ENCODE measurements at places on chromosomes 7 and 10.
A peak's percentile ranks its signal among the peaks of the same experiment; 100 is the strongest.

- H3K27me3 ChIP-seq: peaks cover 2% of the 10 kb centered on the region
- H3K4me3 ChIP-seq: no peak overlapping the region
- no peak for DNase-seq
- no peaks in the 10 kb centered on the region for H3K36me3 ChIP-seq
- H3K27ac ChIP-seq: no peak overlapping the region
Observed at GRCh38 chr10:21080261-21080660, 183.2 kb upstream of the NEBL start.

- H3K27me3 ChIP-seq: no peaks in the 10 kb centered on the region
- no peaks in the 10 kb centered on the region for H3K36me3 ChIP-seq
- no peak overlapping the region for H3K27ac ChIP-seq
- DNase-seq: no peak
Observed at GRCh38 chr10:108421266-108421665, 1256.8 kb upstream of the SORCS1 start.

GRCh38 chr7:50664937-50665336, 99.7 kb upstream of the DDC start:
- H3K27ac ChIP-seq: no peak overlapping the region
- no peak overlapping the region for H3K4me3 ChIP-seq
- H3K36me3 ChIP-seq: no peaks in the 10 kb centered on the region
- no peak for DNase-seq
- peaks cover 12% of the 10 kb centered on the region for H3K27me3 ChIP-seq
- peaks cover 31% of the 10 kb centered on the region for H3K4me1 ChIP-seq

- peaks cover 28% of the 10 kb centered on the region for H3K36me3 ChIP-seq
- no peaks in the 10 kb centered on the region for H3K27me3 ChIP-seq
- H3K4me3 ChIP-seq: no peak overlapping the region
- no peak for DNase-seq
- H3K4me1 ChIP-seq: no peaks in the 10 kb centered on the region
Observed at GRCh38 chr7:151579644-151580043, 59.9 kb upstream of the RHEB start.

DNA sequence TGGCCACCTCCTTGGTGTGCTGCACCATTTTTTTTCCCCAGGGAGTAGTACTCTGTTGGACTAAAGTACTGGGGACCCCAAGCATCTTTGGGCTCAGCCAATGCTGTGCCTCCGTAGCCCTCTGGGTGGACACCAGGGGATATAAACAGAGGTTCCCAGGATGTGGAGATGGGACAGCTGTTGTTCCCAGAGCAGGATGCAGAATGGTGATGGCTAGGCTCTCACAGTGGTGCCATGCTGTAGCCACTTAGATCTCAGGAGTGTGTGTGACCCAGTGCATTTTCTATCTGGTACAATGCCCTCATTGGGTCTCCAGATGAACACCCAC, 50.9 kb upstream of the SCIN start:
- H3K36me3 ChIP-seq: peaks cover 2% of the 10 kb centered on the region
- no peak overlapping the region for H3K27ac ChIP-seq
- no peak overlapping the region for H3K4me3 ChIP-seq
- no peaks in the 10 kb centered on the region for H3K4me1 ChIP-seq

DNA sequence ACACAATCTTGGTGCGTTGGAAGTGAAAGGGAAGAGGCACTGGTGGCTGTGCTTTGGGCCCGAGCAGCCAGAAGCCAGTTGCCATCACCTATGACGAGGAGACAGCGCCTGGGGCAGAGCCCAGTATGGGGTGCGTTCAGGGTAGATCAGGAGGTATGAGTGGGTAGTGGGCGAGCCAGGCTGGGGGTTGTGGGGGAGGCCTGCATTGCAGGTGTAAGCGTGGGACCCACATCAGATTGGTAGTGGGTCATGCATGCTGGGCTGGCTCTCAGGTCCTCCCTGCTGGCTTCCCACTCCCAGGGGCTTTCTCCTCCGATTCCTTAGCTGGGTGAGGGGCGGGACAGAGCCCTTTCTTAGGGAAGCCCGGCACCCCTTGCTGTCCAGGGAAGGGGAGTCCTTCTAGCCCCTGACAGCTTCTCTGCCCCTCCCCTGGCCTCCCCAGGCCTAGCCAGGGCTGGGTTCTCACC, 445 bp upstream of the PVRIG start:
- no peaks in the 10 kb centered on the region for H3K27me3 ChIP-seq
- peak overlapping the region; percentile 93 for H3K4me3 ChIP-seq
- peak overlapping the region; percentile 99 for H3K27ac ChIP-seq
- H3K4me1 ChIP-seq: peaks cover 46% of the 10 kb centered on the region
- no peak for DNase-seq

DNA sequence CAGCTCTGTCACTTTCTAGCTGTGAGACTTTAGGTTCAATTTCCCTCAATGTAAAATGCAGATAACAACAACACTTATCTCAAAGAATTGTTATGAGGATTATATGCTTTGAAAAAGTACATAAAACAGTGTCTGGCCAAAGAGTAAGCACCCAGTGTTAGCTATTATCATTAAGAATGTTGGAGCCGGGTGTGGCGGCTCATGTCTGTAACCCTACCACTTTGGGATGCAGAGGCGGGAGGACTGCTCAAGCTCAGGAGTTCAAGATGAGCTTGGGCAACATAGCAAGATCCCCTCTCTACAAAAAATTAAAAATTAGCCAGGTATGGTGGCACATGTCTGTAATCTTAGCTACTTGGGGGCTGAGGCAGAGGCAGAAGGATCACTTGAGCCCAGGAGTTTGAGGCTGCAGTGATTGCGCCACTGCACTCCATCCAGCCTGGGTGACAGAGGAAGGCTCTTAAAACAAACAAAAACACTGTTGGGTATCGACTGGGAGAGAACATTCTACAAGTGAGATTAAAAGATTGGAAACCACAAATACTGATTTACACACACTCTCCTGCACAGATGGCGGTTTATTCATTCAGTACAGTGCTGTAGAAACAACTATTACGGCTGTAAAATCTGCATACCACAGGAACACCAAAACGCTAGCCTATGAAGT, 107.3 kb downstream of the PROSER2 start:
- no peak for DNase-seq
- no peaks in the 10 kb centered on the region for H3K27me3 ChIP-seq
- peaks cover 44% of the 10 kb centered on the region for H3K36me3 ChIP-seq
- H3K27ac ChIP-seq: no peak overlapping the region
- no peaks in the 10 kb centered on the region for H3K4me1 ChIP-seq
- no peak overlapping the region for H3K4me3 ChIP-seq

- no peak for DNase-seq
- H3K27ac ChIP-seq: no peak overlapping the region
- no peaks in the 10 kb centered on the region for H3K36me3 ChIP-seq
- no peak overlapping the region for H3K4me3 ChIP-seq
Observed at GRCh38 chr10:131860806-131861440, 39.9 kb upstream of the PPP2R2D start.

DNA sequence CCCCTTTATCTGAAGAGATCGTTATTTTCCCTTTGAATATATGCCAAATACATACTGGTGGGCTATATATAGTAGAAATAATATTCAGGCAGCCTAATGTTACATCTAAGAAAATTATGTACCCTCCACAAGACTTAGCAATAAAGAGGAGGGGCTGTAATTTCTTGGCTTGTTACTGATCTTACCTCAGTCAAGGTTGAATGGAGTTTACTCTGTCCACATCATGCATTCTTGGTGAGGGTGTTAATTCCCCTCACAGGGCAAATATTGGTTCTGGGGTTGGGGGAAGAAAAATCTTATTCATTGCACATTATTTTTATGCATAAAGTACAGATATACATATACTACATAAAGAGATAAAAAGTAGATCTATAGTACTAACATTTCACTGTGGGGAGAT, 145.8 kb upstream of the ANK3 start:
- H3K4me1 ChIP-seq: peaks cover 4% of the 10 kb centered on the region
- DNase-seq: no peak
- H3K27me3 ChIP-seq: no peaks in the 10 kb centered on the region
- no peak overlapping the region for H3K4me3 ChIP-seq

DNA sequence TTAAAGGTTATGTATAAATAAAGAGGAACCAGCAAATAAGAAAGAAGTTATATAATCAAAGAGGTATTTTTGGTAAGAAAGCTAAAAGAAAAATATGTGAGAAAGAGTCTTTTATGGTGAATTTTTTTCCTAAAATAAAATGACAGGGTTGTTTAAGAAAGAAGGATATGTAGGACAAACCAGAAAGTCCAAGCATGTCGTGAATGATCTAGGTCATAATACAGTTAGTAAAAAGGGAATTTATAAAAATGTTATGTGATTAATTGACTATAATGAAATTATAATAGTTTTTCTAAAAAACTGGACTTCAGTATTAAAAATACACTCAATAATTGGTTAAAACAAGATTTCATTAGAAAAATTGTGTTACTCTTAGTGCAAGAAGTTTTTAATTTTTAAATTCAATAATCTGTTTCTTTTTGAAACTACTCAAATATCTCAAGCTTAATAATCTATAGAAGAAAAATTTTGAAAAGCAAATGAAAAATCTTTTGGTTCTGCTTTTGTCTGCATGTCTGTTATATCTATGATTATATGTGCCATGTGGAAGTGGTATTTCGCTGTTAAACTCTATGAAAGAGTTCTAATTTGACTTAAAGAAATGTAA, 23.3 kb downstream of the AVL9 start:
- no peak for DNase-seq
- H3K27me3 ChIP-seq: no peaks in the 10 kb centered on the region
- H3K36me3 ChIP-seq: peaks cover 43% of the 10 kb centered on the region
- no peak overlapping the region for H3K4me3 ChIP-seq
- H3K4me1 ChIP-seq: peaks cover 33% of the 10 kb centered on the region

DNA sequence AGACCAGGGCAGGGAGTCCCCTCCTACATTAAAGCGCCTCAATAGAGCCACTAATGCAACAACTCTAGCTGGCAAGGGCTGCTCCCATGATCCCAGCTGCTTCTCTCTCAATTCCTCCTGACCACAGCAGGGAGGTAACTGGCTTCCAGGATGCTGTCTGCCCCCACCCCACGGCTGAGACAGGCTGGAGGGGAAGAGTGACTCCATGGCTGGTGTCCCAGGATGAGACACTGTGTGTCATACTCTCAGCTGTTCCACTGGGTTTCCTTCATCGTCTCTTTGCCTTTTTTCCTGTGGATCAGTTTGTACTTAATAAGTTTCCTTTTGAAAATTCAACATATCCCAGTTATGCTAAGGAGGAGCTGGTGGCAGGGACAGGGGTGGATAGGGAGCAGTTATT, 27.7 kb upstream of the MYH16 start:
- peaks cover 4% of the 10 kb centered on the region for H3K27me3 ChIP-seq
- no peaks in the 10 kb centered on the region for H3K4me1 ChIP-seq
- no peak overlapping the region for H3K4me3 ChIP-seq
- no peak for DNase-seq

DNA sequence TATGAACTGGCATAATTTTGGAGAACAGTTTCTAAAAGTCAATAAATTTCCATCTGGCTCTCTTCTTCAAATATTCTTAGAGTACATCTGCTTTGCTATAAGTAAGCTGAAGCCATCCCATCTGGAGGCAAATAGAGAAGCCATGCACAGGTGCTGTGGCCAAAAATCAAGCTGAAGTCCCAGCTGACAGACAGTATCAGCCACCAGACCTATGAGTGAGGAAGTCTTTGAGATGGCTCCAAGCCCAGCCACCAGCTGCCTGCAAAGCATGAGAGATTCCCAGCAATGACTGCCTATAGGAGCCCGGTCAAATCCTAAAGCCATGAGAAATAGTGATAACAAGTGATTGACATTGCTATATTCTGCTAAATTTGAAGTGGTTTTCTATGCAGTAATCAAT, 21.7 kb upstream of the PRSS58 start:
- H3K27me3 ChIP-seq: peaks cover 6% of the 10 kb centered on the region
- H3K4me1 ChIP-seq: no peaks in the 10 kb centered on the region
- no peak overlapping the region for H3K4me3 ChIP-seq
- H3K27ac ChIP-seq: no peak overlapping the region
- no peaks in the 10 kb centered on the region for H3K36me3 ChIP-seq
- DNase-seq: no peak

- peaks cover 20% of the 10 kb centered on the region for H3K36me3 ChIP-seq
- H3K27me3 ChIP-seq: no peaks in the 10 kb centered on the region
- no peak for DNase-seq
Observed at GRCh38 chr7:2196381-2197378, 36.1 kb downstream of the MAD1L1 start.

All from memory B cell (primary cell).